ENCODE measurements at places on chromosomes 3 and 15.
A peak's percentile ranks its signal among the peaks of the same experiment; 100 is the strongest.

DNA sequence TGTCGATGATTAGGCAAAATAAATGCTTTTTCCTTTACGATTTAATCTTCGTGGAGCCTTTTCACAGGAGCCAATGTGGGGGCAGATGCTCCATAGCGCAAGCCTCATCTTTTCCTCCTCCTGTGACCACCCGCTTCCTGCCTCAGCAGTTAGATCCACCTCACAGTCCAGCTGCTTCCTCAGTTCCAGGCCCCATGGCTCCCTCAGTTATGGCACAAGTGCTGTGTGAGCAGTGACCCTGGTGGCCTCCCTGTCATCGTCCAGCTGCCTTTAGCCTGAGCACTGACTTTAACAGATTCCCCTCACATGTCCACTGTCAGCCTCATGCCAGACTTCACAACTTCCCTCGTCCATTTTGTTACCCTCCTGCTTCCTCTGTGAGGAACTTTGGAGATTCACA is 424.6 kb upstream of the GBE1 start:
- no peak for DNase-seq

DNA sequence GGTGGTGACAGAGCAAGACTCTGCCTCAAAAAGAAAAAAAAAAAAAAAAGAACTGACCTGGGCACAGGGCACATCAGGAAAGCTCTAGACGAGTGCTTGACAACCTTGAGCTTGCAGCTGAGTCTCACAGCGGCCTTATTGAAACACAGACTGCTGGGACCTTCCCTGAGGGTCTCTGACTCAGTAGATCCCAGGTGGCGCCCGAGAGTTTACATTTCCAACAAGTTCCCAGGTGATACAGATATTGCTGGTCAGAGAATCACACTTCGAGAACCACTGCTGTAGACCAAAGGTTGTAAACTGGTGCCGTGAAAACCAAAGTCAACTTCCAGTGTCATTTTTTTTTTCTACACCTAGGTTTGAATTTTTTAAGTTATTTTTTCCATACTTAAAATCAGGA is 573.2 kb upstream of the MDFIC2 start:
- DNase-seq = no peak

GRCh38 chr3:141360888-141361598 is 7.3 kb upstream of the ZBTB38 start:
- DNase-seq = no peak

- no peak for DNase-seq
Measured at GRCh38 chr15:43534897-43535296, 17.5 kb downstream of the MAP1A start.

DNA sequence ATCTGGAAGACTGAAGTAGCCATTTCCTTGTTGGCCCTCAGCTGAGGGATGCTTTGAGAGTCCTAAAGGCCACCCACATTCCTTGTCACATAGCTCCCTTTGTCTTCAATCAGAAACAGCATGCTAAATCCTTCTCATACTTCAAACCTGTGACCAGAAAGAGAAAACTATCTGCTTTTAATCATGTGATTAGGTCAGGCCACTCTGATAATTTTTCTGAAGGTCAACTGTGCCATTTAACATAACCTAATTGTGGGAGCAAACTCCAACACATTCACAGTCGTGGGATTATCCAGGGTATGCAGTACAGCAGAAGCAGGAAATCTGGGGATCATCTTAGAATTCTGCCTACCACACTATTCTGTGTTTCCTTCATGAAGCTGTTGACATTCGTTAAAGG is 223.9 kb upstream of the NR2E3 start:
- no peak for DNase-seq

DNA sequence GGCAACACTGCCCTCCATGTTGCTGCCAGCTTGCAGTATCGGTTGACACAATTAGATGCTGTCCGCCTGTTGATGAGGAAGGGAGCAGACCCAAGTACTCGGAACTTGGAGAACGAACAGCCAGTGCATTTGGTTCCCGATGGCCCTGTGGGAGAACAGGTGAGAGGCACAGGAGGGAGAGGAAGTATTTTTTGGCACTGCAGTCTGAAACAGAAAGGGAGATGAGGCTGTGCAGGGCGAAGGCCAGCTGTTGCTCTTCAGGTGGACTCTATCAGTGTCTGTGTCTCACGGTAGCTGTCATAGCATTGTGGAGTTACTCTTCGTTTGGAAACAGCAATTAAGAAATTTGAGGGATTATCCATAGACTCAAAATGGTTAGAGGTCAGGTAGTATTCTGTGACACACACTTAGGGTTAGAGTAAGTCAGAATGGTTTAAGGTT is 8.0 kb downstream of the NFKBIZ start:
- no peak for DNase-seq

- no peak for DNase-seq
Measured at GRCh38 chr3:12752809-12753208, 6.2 kb downstream of the TMEM40 start.

- DNase-seq = no peak
Measured at GRCh38 chr15:44910981-44911625, 45.4 kb upstream of the TERB2 start.

DNA sequence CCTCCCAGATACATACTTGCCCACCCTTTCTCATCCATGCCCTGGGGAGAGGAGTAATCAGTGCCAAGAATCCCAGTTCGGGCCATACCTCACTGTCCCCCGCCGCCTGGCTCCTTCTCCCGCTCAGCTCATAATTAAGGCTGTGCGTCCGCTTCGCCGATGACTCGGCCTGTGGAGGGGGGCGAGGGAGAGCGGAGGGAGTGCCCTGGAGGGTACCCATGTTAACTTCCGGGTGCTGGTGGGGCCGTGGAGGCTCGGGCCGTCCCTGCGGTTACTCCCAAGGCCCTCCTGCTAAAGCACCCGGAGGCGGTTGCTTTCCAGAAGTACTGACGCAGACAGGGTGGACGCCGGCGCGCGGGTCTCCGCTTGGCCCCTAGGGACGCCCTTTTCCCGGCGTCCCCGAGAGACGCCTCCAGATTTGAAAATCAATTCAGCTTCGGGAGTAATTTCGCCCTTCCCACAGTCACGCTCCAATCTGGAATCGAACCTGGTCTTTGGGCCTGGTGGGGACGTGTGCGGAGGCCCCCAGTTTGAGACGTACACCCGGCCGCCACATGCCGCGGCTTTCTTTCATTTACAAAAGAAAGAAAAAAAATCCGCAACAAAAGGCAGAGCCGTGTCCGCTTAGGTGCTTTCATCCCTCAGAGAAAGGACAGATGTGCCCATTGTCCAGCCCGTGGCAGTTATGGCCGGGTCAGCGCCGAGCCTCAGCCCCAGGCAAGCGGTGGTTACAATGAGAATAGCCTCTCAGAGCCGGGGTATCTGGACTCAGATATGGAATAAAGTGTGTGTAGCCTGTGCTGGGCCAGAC is 1.0 kb upstream of the ONECUT1 start:
- no peak for DNase-seq

- DNase-seq = no peak
Measured at GRCh38 chr3:30443756-30444673, 162.4 kb upstream of the TGFBR2 start.

- no peak for DNase-seq
Measured at GRCh38 chr15:35437157-35437556, 108.8 kb downstream of the DPH6 start.

DNA sequence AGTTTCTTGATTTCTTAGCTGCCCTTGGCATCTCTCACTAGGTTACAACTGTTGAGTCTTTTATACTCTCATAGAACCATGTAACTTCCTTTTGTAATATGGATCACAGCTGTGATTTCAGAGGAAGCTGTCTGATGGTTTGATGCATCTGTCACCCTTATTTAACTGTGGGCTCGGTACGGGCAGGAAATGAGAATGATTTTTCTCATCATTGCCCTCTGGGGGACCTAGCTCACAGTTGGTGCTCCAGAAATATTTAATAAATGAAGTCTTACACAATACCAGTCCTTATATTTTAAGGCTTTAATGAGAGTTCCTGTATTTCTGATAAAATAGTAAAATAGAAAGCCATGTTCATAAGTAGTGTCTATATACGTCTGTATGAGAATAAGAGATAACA is 151.2 kb downstream of the EBLN2 start:
- DNase-seq = no peak

DNA sequence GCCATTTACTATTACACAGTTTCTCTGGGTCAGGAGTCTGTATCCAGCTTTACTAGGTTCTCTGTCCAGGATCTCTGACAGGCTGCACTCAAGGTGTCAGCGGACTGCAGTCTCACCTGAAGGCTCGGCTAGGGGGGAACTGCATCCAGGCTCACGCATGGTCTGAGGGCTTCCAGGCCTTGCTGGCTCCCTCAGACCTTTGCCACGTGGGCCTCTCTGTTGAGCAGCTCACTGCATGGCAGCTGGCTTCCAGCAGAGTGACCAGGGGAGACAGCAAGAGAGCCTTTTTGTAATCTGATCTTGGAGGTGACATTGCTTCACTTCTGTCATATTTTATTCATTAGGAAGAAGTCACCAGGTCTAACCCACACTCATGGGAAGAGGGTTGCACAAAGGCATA is 152.3 kb downstream of the CACNA2D3 start:
- no peak for DNase-seq

DNA sequence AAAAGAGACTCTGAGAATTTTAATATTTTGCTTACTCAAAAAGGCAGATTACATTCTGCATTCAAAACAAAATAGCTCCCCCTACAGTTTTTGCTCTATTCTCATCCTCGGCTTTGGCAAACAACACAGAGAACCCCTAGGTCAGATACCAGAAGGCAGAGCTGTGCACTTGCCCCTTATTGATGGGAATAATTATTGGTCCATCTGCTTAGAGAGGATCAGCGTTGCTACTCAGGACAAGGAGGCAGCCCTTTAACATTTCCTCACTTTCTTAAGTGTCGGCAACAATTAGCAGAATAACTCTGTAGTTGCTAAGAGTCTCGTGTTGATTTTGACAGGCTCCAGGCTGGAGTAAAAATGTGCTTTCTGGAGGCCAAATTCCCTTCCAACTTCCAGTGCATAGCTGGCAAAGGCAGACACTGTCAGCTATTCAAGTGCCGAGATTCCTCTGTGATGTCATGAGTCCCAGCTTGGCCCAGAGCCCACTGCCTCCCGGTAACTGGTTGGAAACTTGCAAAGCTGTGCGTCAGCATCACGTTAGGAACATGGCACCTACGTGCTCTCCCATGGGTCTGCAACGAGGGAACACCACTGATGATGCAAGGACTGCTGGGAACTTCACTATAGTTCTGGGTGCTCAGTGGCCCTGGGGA is 482.7 kb upstream of the ADAMTS9 start:
- DNase-seq = peak; percentile 93

- no peak for DNase-seq
Measured at GRCh38 chr3:64129581-64129980, 95.7 kb downstream of the PRICKLE2 start.

DNA sequence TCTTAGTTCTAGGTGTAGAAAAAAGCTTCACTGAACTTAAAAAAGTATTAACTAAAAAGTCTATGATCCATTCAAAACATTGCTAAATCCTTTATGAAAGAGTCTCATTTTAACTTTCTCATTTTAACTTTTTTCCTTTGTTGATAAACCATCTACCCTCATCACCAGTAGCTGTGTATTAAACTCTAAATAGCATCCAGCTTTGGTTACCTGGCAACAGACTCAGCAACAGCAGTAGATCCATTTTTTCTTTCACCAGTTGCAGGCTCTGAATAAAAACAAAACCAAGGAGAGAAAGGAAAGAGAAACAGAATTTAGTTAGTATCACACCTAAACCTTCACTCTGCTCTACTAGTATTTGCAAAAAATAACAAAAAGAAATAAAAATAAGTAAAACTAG is 51.6 kb downstream of the TP53BP1 start:
- DNase-seq = no peak

DNA sequence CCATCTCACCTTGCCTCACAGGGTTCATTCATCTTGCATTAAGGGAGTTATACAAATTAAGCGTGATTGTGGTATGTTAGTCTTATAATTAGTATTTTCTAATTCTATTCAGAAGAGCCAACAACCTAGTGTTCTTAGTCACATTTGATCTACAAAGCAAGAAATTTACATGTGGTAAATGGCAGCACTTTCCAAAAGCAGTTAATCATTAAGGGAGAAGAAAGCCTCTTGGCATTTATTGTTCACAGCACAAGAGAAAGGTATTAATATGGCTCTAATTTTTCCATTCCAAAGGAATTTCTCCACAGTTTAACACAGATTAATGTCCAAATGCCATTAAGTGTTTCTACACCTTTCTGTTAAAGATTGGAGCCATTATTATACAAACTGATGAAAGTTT is 1077.1 kb downstream of the ZPLD1 start:
- DNase-seq = no peak

DNA sequence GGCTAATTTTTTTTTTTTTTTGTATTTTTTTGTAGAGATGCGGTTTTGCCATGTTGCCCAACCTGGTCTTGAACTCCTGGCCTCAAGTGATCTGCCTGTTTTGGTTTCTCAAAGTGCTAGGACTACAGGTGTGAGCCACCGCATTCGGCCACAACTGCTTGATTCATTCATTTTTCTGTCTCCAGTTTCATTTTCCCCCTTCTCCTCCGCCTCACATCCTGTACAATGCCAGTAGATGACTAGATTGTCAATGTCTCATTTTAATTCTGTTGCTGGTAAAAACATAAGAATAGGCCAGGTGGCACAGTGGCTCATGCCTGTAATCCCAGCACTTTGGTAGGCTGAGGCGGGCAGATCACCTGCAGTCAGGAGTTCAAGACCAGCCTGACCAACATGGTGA is 12.0 kb upstream of the ZNF592 start:
- DNase-seq = no peak

DNA sequence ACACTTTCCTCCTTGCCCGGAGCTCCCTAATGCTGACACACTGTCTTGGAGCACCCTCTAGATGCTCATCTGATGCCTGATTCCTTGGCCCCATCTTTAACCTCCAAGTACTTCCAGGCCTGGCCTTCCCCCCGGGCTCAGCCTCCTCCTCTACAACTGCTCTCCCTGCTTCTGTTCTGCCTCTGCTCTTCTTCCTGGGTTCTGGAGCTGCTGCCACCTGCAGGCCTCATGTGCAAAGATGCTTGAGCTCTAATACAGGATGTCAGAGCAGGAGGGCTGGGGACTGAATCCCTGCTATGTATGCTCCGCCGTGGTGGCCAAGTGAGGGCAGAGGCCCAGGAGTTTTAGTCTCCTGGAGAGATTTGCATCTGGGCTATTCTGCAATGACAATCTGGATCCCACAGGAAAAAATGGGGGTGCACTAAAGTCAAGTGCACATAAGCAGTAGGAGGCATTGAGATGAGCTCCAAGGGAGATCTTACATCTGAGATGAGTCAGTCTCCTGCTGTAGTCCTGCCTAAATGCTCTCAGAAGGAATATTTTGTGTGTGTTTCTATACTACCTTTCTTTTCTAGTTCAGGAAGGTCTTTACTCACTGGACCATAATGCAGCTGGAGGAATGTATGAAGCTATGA is 296.3 kb downstream of the UACA start:
- DNase-seq = peak; percentile 57

GRCh38 chr15:67839499-67839928 is 331 bp downstream of the RNU6-1 start:
- no peak for DNase-seq

DNA sequence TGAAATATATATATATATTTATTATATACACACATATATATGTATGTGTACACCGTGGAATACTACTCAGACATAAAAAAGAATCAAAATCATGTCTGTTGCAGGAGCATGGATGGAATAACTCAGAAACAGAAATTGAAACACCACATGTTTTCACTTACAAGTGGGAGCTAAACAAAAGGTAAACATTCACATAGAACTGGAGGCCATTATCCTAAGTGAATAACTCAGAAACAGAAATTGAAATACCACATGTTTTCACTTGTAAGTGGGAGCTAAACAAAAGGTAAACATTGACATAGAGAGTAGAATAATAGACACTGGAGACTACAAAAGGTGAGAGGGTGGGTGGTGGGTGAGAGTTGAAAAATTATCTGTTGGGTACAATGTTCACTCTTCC is 171.5 kb upstream of the GOLIM4 start:
- DNase-seq = no peak

GRCh38 chr3:196159952-196160804 is 51.0 kb downstream of the ZDHHC19 start:
- DNase-seq = no peak

- no peak for DNase-seq
Measured at GRCh38 chr3:71673486-71673885, 51.7 kb downstream of the EIF4E3 start.
